Choroid plexus epithelial cell (primary cell): ENCODE measurements at places on chromosomes 3 and 15.

DNA sequence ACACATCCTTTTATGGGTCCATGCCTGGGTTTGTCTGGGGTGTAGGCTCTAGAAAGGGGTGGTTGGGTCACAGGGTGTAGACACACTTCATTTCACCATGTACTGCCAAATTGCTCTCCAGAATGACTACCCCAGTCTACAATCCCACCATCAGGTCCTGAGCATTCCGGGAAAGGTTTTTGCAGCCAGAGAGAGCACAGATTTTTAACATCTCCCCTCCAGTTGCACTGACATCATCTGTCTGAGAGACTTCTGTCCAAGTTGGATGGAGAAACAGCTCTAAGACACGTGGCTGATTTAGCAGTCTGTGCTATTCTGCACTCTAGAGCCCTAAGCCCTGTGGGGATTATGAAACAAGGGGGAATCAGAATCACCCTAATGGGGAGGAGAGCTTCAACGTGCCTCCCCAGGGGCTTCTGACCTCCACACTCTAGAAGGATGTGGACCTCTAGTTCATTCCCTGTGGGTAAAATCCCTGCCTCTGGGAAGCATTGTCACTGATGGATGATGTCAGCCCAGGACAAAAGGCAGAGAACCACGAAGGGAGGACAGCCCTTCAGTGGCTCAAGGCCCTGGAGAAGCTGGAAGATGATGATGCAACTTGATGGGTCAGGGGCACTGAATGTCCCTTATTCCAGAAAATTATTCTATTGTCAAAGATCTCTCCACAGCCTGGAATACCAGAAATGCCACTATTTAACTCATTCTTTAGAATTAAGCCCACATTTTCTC is 71.5 kb downstream of the CD200R1L start:
- DNase-seq = peak; percentile 77

DNA sequence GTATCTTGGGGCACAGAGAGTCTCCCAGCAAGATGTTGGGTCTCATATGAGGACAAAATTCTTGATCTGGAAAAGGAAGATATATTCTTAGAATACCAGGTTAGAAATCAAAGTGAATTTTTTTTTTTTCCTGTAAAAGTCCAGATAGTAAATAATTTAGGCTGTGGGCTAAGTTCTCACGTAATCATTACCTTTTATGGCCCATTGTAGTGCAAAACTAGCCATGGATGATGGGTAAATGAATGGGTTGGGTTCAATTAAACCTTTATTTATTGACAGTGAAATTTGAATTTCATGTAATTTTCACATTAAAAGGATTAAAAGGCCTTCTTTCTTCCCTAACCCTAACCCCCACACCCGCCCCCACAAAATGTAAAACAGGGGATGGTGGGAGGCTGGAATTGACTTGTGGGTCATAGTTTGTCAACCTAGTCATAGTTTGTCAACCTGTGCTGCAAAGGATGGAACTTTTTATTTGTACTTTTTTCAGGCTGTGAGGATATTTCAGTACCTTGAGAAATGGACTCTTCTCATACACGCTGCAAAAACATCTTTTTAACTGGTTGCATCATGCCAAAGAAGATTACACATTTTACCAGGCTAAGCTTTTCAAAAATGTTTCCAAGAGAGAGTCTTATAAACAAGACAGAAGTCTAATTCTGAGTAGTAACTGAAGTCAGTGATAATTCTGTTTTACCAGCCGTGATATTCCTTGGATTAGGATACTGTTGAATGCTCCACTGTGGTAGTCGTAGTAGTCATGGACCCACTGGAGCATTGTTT is 138.8 kb downstream of the AKAP13 start:
- DNase-seq = peak; percentile 35

DNA sequence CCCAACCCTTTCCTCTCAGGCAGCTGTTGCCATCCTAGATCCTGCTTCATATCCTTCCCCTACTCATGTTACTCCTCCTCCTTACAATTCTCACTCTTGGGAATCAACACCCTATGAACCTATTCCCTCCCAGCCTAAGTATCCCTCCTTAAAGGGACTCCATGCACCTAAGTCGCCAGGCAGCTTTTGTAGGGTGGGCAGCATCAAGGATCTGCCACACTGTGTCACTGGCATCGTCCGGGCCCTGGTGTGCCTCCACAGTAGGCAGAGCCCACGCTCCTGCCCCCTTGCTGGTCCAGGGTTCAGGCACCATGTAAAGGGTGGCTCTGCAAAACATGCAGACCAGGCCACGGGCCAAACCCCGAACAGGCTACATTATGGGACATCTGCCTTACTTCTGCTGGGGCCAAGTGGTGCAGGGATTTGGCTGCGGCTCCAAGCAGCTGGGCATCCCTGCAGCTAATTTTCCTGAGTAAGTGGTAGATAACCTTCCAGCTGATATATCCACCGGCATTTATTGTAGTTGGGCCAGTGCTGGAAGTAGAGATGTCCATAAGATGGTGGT is 53.4 kb downstream of the GSK3B start:
- no peak for DNase-seq

DNA sequence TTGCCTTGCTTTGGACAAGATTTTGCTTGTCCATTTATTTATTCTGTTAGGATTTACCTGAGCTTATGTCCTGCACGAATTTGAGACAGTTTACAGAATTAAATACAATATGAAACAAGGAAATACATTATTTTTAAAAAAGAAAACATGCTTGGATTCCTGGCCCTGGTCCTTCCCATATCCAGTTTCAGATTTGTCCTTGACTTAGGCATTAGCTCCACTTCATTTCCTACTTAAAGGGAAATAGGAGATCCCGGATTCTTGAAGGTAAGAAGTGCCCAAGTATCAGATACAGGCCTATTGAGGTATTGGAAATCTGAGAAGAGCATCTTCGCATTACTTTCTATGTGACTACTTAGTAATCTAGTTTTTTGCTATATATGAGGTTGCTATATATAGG is 672.0 kb downstream of the SI start:
- DNase-seq = no peak

DNA sequence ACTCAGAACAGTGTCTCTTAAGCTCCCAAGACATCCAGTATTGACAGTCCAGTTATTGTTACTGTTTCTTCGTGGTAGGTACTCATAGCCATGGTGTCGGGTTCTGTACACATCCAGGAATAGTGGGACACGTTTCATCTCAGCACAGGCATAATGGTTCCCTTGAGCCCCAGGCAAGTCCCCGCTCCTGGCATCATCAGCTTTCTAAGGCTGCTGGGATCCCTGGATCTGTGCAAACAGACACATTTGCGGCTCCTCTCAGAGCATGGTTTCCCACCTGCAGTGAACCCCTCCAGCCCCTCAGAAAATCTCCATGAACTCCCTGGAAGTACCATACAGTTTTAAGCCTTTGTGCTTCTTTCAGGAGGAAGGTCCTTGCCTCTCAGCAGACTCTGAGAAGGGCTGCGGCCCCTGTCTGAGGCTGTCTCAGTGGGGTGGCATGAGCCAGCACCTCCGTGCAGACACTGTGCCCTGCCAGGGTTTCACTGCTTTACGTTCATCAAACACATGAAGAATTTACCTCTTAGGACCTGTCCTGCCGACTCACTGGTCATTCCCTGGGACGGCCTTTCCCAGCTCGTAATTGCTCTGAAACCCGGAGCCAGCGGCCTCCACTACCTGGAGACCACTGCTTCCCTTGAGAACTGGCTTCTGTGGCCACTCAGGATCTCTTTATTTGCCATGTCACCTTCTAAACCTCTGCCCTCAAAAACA is 124.9 kb downstream of the LRRK1 start:
- DNase-seq = no peak
